NCI-H2081 (cell line): ENCODE measurements at places on chromosomes 3 and 15.

GRCh38 chr3:53420831-53421230, 73.5 kb upstream of the DCP1A start:
- DNase-seq: no peak

GRCh38 chr3:125652349-125652748, 57.1 kb upstream of the OSBPL11 start:
- DNase-seq: no peak

DNA sequence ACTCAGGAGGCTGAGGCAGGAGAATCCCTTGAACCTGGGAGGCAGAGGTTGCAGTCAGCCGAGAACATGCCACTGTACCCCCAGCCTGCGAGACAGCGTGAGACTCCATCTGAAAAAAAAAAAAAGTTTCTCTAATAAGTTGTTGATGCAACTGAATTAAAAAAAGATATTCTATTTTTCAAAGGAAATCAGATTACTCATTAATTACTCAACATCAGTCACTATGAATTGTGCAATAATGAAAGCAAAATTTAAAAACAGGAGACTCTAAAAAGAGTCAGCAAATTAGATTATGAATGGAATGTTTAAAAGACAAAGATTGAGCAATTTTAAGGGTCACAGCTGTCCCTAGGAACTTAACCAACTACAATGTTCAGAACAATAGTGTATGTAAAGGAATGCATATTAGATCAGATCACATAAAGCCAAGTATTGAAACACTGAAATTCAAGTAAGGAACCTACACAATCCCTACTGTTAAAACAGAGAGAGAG, 60.2 kb upstream of the SLC4A7 start:
- DNase-seq: no peak

DNA sequence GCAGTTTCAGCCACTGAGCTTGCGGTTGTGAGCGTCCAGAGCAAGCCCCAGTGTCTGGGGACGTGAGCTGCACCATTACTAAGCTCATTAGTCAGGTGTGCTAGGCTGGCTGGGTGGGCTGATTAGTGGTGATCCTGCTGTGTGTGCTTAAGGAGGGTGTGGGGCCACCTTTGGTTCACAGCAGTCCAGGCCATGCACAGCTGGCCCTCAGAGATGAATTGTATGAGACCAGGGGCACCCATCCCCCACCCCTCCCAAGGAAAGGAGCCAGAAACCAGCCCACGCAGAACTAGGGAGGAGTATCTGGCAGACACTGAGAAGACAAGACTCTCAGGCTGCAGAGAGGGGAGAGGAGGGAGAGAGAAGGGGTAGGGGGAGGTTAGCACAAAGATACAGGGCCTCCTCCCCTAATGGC, 3.8 kb downstream of the TYRO3 start:
- DNase-seq: no peak

DNA sequence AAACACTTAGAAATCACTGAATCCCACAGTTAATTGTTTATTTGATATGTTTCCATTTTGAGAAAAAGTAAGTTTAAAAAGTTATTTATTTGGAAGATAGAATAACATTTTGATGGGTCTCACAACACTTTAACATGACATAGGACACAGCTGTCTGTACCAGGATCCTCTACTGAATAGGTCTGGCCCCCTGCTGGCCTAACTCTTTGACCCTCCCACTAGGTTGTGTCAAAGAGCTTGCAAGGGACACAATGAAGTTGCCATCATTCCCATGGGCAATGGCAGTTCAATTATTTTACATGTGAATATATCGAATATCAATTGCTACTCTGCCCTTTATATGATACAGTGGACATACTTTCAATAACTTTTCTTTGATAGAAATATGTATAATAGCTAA, 138.9 kb downstream of the EPHA3 start:
- DNase-seq: no peak

GRCh38 chr15:74427607-74428441, 5.9 kb downstream of the SEMA7A start:
- no peak for DNase-seq

DNA sequence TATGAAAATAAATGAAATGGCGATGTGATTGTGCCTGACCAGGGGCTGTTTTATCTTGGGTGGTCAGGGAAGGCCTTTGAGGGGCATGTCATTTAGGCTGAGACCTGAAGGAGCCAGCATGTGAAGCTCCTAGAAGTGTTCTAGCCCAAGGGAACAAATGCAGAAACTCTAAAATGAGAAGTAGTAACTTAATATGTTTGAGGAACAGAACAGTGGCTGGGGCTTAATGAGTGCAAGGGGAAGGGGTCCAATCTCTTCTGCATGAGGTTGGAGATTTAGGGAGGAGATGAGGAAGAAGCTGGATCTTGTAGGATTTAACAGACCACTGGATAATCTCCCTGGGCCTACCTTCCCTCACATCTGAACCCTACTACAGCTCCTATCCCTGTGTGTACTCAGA, 110.5 kb downstream of the AKAP13 start:
- no peak for DNase-seq

- DNase-seq: peak; percentile 64
These were observed 847 bp downstream of the WHAMM start for GRCh38 chr15:82810061-82810889.

DNA sequence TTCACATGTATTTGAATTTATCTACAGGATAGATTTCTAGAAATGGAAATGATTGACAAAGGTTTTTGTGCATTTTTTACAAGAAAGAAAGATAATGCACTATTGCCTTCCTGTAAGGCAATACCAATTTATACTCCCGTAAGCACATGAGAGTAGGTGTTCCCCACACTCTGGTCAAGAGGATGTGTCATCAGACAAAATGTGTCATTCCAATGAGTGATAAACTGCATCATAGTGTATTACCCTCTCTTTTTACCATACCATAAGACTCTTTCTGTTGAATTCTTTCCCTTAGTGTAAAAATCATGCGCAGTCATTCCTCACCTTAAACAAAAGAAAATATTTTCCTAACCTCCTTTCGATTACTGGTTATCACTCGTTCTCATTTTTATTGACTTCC, 251.0 kb downstream of the ROBO1 start:
- no peak for DNase-seq

- DNase-seq: no peak
These were observed 31.4 kb upstream of the UACA start for GRCh38 chr15:70794596-70795310.

GRCh38 chr3:46495901-46496456, 1.8 kb upstream of the RTP3 start:
- DNase-seq: no peak

GRCh38 chr3:43298292-43298691, 12.0 kb downstream of the SNRK start:
- no peak for DNase-seq

- no peak for DNase-seq
These were observed 24.6 kb downstream of the ALDH1L1 start for GRCh38 chr3:126155819-126156218.

- DNase-seq: no peak
These were observed 48.5 kb downstream of the FNDC3B start for GRCh38 chr3:172087602-172088580.

DNA sequence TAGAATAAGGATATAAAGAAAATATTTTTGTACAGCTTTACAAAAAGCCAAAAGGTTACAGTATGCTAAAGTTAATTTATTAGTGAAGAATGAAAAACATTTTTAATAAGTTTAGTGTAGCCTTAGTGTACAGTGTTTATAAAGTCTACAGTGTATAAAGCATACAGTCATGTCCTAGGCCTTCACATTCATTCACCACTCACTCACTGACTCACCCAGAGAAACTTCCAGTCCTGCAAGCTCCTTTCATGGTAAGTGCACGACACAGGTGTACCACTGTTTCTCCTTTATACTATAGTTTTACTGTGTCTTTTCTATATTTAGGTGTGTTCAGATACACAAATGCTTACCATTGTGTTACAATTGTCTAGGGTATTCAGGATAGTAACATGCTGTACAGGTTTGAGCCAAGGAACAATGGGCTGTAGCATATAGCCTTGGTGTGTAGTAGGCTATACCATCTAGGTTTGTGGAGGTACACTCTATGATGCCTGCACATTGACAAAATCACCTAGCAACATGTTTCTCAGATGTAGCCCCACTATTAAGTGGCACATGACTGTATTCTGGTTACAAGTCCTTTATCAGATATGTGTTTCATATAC, 197.1 kb upstream of the KBTBD8 start:
- DNase-seq: no peak

DNA sequence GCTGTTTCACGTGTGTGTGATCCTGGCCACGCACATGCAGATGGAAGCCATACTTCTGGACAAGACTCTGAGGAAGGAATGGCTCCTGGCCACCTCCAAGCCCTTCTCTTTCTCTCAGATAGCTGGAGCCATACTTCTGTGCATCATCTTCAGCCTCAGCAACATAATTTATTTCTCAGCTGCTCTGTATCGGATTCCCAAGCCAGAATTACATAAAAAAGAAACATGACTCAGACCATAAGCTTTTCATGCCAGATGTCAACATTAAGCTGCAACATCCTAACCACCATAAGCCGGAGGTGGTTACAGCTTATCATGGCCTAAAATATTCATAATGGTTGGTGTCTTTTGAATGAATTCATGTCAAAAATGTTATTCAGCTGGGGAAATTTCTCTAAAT, 10.6 kb upstream of the KIF23 start:
- DNase-seq: no peak

DNA sequence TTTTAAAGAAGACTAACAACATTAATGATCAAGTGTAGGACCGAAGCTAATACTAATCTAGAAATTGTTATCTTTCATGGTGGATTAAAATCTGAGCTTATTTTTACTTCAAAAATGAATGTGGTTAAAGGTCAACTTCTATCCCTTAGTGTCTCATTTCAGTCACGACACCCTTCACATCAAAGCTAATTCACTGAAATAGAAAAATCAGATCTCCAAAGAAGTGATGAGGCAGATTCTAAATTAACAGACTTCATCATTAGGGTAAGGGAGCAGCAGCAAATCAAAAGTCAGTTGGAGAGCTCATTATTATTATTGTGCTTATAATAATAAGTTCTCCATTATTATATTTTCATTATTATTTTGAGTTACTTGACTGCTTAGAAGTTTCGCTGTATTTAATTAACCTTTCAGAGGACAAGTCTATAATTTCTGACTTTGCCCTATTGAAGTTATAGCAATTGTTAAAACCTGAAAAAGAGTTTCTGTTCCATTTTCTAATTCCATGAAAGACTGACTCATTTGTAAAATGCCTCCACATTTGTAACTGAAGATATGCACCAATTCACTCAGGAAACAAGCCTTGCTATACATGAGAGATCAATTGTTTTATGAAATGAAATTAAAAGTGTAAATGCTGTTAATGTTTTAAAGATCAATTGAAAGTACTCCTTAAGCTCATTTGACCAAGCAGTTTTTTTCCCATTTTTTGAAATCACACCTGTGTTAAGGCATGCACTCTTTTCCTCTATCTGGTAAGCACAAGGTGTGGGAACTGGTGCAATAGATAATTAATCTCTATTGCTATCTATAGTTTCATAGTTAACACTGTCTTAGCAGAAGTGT, 23.1 kb upstream of the CMC1 start:
- DNase-seq: no peak

DNA sequence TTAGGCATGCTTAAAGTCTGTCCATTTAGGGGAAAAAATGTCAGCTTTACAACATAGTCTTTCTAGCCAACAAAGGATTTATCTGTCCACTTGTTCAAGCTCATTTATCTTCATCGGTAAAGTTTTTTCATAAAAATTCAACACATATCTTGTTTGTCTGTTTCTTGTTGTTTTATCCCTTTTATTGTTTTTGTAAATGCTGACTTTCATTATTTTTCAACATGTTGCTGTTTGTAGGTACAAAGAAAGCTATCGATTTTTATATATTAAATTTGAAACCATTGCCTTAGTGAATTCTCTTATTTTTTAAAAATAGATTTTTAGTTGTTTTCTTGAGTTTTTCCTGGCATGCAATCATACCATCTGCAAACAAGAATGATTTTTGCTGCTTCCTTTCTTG, 185.8 kb downstream of the NSMCE3 start:
- DNase-seq: no peak

- no peak for DNase-seq
These were observed 597 bp upstream of the CAMK1 start for GRCh38 chr3:9770276-9770812.

- no peak for DNase-seq
These were observed 174.5 kb upstream of the LRIG1 start for GRCh38 chr3:66675366-66675765.

GRCh38 chr3:52231502-52232278, 6.2 kb upstream of the TLR9 start:
- peak; percentile 18 for DNase-seq
